ENCODE measurements at places on chromosomes 1 and 21.

GRCh38 chr1:116279715-116280114 is 93.3 kb upstream of the ATP1A1 start:
- DNase-seq, result no peak

GRCh38 chr1:156584813-156585212 is 5.3 kb downstream of the TTC24 start:
- DNase-seq, result no peak

- DNase-seq, result no peak
Observed at GRCh38 chr1:182410620-182411273, 10.3 kb upstream of the TEDDM1 start.

DNA sequence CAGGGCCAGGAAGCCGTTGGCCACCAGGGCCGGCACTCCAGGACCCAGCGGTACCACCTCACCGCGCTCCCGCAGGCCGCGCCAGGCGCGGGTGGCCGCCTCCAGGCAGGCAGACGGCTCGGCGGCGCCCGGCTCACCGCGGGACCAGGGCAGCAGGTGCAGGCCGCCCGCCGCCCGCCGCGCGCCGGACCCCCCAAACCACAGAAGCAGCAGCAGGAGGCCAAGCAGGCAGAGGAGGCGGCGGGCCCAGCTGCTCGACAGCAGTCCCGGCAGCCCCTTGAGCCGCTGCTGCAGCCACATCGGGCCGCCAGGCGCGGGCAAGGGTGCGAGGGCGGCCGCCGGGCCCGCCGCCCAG is 312 bp downstream of the KIAA2013 start:
- no peak for DNase-seq

GRCh38 chr1:200115532-200115931 is 88.0 kb downstream of the NR5A2 start:
- no peak for DNase-seq
